H9 (cell line): ENCODE measurements at places on chromosomes 7 and 10.

DNA sequence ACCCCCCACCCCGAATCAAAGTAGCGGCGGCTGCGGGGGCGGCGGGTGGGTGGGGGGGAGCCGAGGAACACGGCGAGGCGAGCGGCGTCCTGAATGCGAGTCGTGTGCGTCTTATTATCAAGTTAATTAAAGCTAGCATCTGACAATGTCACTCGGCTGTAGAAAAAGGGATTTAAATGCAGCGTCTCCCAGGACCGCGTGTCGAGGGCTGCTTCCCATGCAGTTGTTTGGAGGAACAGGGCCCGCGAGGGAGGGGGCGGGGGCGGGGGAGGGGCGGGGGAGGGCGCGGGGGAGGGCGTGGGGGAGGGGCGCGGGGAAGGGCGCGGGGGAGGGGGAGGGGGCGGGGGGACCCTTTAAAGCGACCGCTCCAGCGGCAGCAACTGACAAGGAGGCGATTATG is 2.7 kb upstream of the UNCX start:
- peak; percentile 70 for DNase-seq

DNA sequence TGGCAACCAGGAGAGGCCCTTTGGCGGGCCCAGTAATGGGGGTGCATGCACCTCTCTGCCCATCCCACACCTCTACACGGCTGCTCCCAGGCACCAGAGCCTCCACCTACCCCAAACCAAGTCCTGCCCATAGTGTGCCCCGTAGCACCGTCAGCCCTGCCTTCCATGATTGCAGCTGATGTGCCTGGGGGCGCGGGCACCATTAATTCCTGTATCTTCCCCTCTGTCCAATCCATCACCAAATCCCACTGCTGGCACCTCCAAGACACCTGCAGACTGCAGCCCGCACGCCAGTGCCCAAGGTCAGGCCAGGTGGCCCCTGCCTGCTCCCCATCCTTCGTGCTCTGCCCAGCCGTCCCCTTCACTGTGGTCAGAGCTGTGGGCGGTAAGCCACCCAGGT is 533.0 kb downstream of the PTPRN2 start:
- no peak for DNase-seq

DNA sequence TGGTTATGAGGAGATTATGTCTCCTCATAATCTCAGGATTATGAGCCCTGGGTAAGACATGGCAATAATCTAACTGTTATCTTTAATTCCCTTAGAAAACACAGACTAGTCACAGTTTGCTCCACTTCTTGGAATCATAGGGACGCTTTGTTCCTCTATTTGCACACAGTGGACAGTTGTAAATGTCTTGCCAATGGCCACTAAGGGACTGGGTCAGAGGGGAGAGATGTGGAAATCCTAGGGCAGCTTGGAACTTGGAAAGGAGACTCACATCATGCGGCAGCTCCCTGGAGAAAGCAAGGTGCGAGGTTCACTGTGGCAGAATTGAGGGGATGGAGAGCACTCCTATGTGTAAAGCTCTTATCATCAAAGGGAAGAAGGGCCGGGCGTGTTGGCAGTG is 266.1 kb downstream of the PRPF18 start:
- DNase-seq, result no peak

GRCh38 chr7:2530071-2530987 is 10.8 kb downstream of the LFNG start:
- no peak for DNase-seq

DNA sequence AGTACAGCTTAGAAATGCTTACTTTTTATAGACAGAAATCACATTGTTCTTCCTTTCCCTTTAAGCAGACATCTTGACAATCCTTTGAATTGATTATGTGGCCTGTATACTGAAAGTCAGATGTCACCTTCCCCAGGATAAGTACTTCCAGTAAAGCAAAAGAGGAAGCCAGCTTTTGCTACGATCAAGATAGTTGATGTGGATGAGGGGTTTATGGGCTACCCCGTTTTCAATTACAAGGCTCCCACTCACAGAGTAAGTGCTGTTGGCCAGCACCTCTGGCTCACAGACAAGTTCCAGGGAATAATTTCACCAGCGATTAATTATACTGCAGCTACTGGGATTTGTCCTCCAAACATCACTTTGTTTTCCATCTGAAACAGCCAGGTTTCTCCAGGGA is 95.1 kb upstream of the SAMD8 start:
- DNase-seq, result no peak
